NCI-H446 treated with DMSO at 0.1 percent for 48 hours (cell line): ENCODE measurements at places on chromosomes 5 and 9.

DNA sequence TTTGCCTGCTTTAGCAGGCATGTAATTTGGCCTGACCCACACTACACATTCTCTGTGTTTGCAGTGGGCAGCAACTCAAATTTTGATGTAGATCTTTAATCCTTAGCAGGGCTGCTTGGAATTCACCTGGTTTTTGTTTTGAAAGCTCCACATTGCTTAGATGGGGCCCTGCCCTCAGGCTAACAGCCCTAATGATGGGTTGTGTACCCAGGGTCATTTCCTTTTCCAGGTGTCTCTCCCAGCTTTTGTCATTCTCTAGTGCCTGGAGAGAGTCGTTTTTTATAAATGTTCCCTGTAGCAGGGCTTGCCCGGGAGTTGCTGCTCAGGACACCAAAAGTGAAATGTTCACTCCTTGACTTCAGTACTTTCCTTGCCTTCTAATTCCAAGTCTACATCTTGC, 126.3 kb downstream of the TRIO start:
- no peak for DNase-seq

DNA sequence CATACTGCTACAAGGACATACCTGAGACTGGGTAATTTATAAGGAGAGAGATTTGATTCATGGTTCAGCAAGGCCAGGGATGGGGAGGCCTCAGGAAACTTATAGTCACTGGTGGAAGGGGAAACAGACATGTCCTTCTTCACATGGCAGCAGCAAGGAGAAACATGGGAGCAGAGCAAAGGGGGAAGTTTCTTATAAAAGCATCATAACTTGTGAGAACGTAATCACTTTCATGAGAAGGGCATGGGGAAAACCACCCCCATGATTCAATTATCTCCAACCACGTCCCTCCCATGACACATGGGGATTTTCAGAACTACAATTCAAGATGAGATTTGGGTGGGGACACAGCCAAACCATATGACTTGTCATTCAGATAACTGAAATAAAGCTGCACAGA, 100.9 kb downstream of the ST8SIA4 start:
- DNase-seq = no peak

DNA sequence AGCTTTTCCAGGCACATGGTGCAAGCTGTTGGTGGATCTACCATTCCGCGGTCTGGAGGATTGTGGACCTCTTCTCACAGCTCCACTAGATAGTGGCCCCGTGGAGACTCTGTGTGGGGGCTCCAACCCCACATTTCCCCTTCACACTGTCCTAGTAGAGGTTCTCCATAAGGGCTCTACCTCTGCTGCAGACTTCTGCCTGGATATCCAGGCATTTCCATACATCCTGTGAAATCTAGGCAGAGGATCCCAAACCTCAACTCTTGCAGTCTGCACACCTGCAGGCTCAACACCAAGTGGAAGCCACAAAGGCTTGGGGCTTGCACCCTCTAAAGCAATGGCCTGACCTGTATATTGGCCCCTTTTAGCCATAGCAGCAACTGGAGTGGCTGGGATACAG, 283.4 kb upstream of the KLF4 start:
- DNase-seq = no peak

- DNase-seq = no peak
These were observed 295.9 kb downstream of the ARHGAP26 start for GRCh38 chr5:143065996-143066522.

DNA sequence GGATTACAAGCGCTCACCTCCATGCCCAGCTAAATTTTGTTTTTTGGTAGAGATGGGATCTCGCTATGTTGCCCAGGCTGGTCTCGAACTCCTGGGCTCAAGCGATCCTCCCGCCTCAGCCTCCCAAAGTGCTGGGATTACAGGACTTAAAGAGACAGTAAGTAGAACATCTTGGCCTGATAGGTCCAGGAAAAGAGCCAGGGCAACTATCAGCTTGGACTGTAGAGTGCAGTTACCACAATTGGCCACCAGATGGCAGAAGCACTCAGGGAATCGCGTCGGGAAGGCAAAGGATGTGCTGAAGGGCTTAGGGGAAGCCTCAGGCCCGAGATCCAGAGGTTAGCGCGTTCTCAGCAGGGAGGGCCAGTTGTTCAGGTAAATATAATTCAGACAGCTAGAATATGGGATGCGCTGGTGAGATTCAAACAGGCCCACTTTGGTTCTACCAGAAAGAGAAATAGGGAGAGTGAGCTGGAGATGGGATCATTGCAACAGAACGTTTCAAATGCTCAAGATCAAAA, 21.5 kb downstream of the C9orf57 start:
- no peak for DNase-seq

DNA sequence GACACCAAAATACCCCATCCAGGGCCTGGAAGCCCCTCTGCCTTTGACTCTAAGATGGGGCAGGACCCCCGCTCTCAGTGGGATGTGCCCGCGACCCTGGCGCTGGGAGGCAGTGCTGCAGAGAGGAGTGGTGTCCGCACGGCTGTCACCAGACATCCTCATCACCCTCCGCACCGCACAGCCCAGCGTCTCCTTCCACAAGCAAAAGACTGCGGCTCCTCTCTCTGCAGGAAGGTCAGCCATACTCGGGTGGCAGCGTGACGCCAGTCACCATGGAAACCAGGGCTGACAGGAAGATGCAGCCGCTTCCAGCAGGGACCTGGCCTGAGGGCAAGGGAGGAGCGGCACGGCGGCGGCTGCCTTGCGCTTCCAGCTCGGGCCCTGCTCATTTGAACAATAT, 17.1 kb upstream of the SLC6A3 start:
- no peak for DNase-seq

- no peak for DNase-seq
These were observed 34.7 kb downstream of the ADAMTS2 start for GRCh38 chr5:179310439-179311090.

GRCh38 chr5:106940986-106941385, 729.8 kb downstream of the EFNA5 start:
- no peak for DNase-seq

GRCh38 chr5:24142341-24142740, 502.4 kb downstream of the CDH10 start:
- no peak for DNase-seq

- no peak for DNase-seq
These were observed at the start of gene CD74 for GRCh38 chr5:150412319-150413175. Gene CD74, minus strand, starts transcription at chr5:150412910. Its CDS starts 161 bp downstream, at chr5:150412749.

- DNase-seq = no peak
These were observed 26.7 kb downstream of the BDP1 start for GRCh38 chr5:71482132-71482531.

GRCh38 chr5:178398901-178399700, 166.5 kb upstream of the PHYKPL start:
- no peak for DNase-seq
